ENCODE measurements at places on chromosomes 7 and 10. TPM values are rescaled to one million over a fixed set of nuclear protein-coding genes. Genes with fewer than 3 reads are reported as not detected.

Gene NFE2L3
- 5.8 TPM for total RNA-seq

Gene RBP3
- total RNA-seq: not detected

Gene IDI2
- not detected for total RNA-seq

Gene TMEM176A
- total RNA-seq: 28.3 TPM

Gene MAT1A
- total RNA-seq: 0.98 TPM

Gene COBL
- total RNA-seq: 2.2 TPM

Gene CFTR
- 1.3 TPM for total RNA-seq

Gene CPED1
- 14.3 TPM for total RNA-seq

Gene RELN
- 9.8 TPM for total RNA-seq

DNA sequence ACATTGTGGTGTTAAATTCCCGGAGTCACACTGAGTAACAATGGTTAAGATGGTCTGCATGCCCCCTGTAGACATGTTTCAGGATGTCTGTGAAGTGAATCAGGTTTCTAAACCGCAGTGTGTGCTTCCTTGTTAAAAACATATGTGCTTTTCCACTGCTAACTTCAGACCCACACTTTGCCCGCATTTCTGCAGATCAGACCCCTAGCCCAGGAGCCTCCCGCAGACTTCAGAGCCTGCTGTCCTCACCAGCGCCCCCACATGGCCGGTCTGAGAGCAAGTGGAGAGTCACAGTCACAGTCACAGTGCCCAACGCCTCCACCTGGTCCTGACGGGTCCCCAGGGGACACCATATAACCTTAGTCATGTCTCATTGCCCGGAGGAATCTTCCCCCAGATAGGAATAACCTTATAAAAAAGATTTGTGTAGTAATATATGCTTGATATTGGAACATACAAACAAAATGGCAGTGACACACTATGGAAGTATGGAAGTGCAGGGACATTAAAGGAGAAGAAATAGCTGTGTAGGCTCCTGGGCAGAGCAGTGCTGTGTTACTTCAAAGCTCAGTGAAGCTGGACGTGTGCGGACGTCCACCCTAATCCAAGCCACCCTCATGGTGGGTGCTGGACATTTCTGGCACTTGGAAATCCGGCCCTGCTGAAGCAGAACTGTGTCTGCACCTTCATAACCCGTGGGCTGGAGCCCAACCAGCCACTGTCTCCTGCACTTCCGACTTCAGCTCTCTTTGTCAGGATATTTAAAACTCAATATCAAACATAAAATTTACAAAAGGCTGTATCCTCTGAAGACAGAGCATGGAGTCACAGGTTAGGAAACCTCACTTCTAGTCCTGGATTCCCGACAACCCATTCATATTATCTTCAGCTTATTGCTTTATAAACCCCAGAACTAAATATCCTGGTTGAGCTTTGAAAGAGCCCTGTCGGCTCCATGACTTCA is 29.0 kb downstream of the GSTO2 start:
- no peak for DNase-seq

DNA sequence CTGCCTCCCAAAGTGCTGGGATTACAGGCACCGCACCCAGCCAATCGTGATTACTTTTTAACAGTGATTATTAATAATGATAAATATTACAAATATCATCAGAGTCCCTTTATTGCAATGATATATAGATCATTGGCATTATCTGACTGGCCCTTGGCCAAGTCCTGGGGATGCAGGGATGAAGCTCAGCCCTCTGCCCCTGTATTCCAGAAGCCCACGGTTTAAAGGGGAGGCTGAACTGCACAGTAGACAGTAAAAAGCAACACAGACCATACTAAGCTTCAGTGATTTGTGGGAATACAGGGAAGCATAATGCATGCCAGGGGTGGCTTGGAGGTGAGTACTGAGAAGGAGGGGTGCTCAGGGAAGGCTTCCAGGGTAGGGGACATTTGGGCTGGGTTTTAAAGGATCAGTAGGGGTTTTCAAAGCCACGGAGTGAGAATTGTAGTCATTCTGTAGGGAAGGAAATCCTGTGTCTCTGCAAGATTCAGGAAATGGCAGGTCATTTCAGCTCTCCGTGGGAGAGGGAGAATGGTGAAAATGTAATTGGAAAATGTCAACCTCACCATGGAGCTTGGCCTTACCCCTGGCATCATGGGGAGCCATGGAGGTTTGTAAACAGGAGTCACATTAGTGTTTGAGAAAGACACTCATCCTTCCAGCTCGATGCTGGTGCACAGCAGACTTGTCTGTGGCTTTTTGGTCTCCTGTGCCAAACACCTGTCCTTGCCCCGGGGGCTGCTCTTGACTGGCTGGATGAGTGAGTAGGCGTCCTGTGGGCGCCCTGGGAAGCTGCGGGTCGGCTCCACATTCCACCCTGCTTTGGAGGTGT is 8.8 kb downstream of the ADAMTS14 start:
- no peak for DNase-seq

GRCh38 chr7:95725205-95725604 is 47.1 kb upstream of the DYNC1I1 start:
- DNase-seq: no peak

DNA sequence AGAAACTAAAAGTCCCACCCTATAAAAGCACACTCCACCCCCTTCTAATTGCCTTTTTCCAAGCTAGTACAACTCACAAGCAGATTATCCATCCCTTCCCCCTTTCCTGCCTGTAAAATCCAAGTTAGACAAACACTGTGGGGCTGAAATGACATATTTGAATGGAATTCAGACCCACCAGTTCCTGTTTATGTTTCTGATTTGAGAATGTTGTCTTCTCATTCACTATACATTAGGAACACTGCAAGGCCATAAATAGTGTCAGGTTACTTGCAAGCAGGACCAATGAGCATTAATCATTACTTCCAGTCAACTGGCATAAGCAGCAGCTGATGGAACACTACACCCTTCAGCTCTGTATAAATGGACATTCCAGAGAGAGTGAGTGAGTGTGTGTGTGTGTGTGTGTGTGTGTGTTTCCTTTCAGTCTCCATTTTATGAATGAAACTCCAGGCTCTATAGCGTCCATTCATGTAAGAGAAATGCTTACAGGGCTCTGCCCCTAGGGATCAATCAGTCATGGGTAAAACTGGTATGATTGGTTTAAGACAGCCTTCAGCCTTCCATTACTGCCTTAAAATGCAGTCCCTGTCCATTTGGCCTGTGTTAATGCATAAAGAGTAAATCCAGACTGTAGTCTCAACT is 69.3 kb downstream of the ETV1 start:
- no peak for DNase-seq

- DNase-seq: no peak
Measured at GRCh38 chr7:24336461-24336860, 52.5 kb downstream of the NPY start.

GRCh38 chr10:37495415-37495814 is 362.0 kb downstream of the ZNF248 start:
- DNase-seq: no peak

- DNase-seq: no peak
Measured at GRCh38 chr7:6691609-6692106, 15.1 kb downstream of the ZNF12 start.

DNA sequence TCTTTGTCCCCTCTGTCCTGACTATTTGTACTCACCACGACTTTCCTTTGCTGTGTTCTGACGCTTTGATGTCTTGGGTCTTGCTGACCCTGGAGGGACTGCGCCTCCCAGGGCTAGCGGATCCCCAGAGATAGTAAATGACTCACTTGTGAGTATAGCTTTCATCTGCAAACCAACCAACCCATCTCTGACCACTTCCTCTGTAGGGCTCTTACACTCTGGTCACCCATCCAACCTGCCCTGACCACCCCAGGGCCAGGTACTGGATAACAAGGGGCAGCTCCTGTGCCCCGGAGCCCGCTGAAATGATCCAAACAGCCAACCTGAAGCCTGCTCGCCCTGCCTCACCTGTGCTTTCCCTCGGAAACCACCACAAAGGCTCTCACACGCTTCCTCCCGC is 125.2 kb upstream of the CARD11 start:
- no peak for DNase-seq

DNA sequence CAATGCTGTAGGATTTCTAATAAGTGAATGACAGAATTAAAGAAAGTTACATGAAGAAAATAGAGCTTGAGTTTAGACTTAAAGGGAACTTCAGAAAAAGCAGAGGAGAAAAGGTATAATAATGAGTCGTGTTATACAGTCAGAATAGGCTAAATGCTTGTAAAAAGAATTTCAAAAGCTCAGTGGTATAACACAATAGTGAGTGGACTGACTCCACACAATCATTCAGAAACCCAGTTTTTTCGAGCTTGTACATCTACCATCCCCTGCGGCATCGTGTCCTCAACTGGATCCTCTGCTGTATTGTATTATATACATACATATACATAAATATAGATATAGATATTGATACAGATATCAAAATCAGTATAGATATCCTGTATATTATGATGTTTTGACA is 52.2 kb downstream of the IMMP2L start:
- no peak for DNase-seq

- no peak for DNase-seq
Measured at GRCh38 chr10:112232670-112233069, 49.1 kb upstream of the GPAM start.

GRCh38 chr7:137772316-137772715 is 74.5 kb downstream of the DGKI start:
- DNase-seq: no peak

- no peak for DNase-seq
Measured at GRCh38 chr10:96188916-96189315, 58.8 kb downstream of the ZNF518A start.

DNA sequence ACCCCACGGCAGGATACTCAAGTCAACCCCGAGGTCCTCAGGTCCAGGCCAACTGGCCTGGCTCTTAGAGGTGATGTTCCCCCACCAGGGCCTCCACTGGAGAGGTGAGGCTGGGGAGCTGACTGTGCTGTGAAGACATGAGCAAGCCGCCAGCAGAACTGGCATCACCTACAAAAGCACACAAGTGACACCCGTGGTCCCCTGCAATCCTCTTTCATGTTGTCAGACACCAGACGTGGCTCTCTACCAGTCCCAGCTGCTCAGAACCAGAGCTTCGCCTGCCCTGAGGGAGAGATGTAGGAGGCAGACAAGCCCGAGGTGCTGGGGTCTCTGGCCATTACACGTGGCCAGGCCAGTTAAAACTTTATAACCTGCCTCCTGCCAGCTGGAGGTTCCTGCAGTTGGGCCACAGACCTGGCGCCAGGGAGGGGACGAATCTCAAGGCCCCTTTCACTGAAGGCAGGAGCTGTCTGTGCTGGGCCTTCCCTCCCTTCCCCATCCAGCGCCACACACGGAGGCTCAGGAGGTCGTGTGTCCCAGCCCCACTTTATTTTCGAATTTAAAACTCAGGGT is 2.2 kb downstream of the COMTD1 start:
- DNase-seq: no peak

- no peak for DNase-seq
Measured at GRCh38 chr10:97200616-97201015, 14.9 kb upstream of the SLIT1 start.

GRCh38 chr10:34491678-34492077 is 323.4 kb downstream of the PARD3 start:
- DNase-seq: no peak

DNA sequence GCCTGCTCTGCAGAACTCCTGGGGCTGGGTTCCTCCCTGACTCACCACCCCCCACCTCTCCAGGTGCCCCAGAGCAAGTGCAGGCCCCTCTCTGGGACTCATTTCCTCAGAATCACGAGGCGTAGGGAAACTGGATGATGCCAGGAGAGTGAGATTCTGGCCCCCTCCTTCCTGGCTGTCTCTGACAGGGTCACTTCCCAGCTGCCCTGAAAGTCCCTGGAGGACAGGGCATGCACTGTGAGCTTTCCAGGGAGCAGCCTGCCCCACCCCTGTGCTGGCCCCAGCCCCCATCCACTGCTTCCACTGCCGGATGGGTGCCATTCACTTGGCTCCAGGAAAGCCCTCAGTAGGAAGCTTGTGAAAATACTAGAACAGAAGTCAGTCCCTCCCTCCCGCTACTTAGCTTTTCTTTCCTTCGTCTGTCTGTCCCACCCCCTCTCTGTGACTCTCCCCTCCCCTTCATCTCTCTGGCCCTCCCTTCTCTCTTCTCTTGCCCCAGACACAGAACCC is 10.4 kb downstream of the TACR2 start:
- no peak for DNase-seq

DNA sequence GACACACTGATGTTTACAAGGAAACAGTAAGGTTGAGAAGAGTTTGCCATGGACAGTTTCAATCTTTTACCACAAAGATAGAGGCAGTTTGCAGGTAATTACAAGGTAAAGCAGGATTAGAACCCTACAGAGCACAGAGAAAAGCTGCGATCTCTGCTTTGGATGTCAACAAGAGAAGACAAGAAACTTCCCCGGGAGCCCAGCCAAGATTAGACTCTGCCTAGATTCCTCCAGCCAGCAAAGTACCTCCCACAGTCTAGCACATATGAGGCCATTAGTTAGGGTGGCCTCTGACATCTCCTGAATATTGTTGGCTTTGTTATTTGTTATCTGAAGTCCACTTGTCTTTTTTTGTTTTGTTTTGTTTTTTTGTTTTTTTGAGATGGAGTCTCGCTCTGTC is 178.1 kb downstream of the CALN1 start:
- no peak for DNase-seq

DNA sequence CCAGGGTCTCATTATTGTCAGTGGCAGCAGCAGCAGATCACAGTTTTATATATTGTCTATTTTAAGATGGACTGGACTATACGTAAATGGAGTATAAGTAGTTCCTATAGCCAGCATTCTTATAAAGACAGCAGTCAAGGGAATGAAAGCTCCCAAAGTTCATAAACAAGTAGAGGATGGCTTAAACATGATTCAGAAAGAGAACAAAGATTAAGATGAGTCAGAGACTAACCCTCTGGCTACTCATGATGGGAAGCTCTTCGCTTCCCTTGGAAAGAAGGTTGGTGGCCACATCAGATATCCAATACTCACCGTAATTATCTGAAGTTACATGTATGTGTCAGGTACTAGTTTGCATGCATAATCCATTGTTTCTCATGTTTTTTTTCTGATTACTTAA is 277.0 kb downstream of the INHBA start:
- no peak for DNase-seq

DNA sequence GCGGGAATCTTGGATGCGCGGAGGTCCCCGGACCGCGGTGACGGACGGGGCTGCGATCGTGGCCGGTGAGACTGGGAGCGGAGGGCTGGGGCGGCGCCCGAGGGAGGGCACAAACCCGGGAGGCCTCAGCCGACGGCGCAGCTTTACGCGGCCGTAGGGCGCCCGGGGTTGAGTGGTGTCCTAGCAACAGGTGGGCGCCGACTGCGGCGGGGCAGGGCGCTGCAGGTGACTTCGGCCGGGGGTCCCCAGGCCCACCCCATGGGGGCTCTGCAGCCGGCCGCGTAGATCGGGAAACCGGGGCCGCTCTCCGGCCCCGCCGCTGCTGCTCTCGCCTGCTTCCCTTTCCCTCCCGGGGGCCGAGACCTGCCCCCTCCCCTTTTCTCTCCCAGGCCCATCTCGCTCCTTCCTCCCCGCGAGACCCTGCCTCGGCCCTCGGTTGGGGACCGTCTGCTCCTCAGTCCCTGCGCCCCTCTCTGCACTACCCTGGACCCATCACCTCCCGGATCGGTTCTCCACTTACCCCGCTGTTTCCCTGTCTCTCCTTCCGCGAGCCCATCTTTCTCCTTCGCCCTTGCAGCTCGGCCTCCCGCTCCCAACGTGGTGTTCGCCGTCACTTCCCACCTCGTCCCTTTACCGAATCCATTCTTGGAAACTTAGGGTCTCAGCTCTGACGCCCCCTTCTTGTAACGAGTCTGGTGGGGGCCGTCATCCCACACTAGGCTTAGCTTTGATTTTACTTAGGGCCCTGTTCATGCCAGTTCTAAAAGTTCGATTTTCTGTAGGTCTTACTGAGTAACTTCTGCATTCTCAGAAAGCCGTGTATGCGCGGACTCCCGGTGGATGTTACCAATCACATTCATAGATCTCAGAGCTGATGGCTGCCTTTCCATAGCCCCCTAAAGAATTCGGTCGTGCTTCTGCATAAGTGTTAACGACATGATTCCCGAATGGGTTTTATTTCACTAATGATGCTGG is 18.5 kb upstream of the ACBD5 start:
- DNase-seq: no peak
